Stimulated activated CD4-positive, alpha-beta T cell treated with anti-CD3 and anti-CD28 coated beads, Interleukin-4, amount 100 ng/mL, for 24 hours (primary cell): ENCODE measurements at places on chromosomes 16 and 17.

DNA sequence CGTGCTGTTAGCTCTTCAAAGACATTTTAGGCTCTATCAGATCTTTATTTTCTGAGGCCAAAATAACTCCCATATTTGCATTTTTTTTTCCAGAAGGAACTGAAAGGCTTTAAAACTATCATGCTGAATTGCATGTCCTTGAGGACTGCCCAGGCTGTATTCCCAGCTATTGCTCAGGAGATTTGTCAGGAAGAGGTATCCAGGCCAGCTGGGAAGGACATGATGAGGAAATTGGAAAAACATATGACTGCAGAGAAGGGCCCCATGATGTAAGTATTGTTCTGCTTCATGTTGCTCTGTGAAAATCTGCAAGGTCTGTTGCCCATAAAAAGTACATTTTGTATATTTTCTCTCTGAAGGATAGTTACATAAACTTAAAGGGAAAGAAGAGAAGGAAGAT, 5.7 kb downstream of the CDC6 start:
- no peak for DNase-seq

- peak; percentile 45 for DNase-seq
Observed at GRCh38 chr17:39225959-39226683, 376 bp upstream of the STAC2 start.

GRCh38 chr16:175011-175949, 1.2 kb upstream of the HBA1 start:
- no peak for DNase-seq

DNA sequence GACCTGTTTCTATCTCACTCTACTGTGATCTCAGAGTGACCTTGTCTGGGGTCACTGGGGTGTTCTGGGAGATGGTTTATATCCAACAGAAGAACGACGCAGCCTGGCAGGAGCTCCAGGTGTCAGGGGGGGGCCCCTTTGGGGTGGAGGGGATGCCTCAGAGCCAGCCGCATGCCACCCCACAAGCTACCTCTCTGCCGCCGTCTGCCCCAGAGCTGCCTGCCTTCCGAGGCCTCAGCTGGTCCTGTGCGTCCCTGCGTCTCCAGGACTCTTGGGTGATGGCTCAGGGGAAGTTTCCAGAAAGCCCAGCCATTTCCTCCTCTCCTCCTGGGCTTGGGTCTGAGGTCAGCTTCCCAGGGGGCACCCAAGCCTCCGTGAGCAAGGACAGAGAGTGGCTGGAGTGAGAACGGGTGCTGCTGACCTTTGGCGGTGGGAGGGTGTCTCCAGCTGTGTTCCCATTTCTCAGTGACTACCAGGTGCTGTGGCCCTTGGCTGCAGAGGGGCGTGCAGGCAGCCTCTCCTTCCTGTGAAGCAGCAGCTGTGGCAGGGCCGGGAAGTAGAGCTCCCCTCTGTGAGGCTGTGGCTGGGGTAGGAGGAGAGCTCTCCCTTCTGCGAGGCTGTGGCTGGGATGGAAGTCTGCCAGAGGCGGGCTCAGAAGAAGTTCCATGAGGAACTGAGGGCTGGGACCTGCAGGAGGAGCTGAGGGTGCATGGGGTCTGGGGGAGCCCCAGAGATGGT, 19.8 kb downstream of the JPH3 start:
- DNase-seq: no peak

DNA sequence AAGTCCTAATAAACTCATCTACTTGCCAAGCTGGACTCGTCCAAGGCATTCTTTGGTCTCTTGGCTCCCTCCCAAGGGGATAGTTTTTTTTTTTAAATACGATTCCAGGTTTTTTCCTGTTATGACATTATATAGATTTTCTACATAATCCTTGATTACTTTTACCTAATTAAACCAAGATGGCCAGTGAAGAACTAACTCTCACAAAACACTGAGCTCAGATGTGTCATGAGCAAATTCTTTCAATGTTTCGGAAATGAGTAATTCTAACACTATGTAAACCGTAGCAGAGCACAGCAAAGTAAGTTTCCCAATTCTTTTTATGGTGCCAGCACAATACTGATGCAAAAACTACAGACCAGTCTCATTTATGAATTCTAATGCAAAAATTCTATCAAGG, 1.8 kb downstream of the ZNF23 start:
- no peak for DNase-seq

GRCh38 chr16:10114409-10114808, 67.8 kb downstream of the GRIN2A start:
- no peak for DNase-seq

- no peak for DNase-seq
Observed at GRCh38 chr17:62929320-62929719, 36.7 kb upstream of the TANC2 start.

- no peak for DNase-seq
Observed at GRCh38 chr17:44247440-44247841, 20.5 kb downstream of the SLC4A1 start.

DNA sequence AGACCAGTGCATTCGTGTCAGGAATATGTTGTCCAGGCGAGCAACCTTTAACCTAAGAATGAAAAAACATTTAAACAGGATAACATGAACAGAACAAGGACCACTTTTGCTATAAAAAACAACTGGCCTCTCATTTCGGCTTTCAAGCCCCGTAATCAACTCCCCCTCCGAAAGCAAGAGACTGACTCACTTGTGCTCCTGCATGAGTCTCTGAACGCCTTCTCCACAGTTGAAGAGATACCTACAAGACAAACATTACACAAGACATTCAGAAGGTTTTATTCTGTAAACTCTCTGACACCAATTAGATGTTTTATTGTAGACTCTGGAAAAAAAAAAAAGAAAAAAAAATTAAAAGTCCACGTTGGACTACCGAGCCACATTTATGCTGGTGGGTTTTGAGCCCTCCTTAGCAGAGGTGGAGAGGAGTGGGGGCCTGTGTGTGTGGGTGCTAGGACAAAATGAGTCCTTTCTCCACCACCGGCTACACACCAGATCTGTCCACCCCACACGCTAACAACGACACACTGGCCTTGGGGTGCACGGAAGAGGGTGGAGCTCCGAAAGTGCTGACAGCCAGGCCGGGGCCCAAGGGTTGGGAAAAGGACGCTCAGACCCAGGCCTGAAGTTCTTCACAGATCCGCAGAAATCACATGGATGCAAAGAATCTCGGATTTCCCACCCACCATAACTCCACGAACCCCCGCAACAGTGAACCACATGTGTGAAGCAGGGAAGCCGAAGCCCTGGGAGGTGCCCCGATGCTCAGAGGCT, 759 bp downstream of the ELAC2 start:
- peak; percentile 9 for DNase-seq

- DNase-seq: no peak
Observed at GRCh38 chr16:64092271-64092670, 1029.6 kb downstream of the CDH11 start.

DNA sequence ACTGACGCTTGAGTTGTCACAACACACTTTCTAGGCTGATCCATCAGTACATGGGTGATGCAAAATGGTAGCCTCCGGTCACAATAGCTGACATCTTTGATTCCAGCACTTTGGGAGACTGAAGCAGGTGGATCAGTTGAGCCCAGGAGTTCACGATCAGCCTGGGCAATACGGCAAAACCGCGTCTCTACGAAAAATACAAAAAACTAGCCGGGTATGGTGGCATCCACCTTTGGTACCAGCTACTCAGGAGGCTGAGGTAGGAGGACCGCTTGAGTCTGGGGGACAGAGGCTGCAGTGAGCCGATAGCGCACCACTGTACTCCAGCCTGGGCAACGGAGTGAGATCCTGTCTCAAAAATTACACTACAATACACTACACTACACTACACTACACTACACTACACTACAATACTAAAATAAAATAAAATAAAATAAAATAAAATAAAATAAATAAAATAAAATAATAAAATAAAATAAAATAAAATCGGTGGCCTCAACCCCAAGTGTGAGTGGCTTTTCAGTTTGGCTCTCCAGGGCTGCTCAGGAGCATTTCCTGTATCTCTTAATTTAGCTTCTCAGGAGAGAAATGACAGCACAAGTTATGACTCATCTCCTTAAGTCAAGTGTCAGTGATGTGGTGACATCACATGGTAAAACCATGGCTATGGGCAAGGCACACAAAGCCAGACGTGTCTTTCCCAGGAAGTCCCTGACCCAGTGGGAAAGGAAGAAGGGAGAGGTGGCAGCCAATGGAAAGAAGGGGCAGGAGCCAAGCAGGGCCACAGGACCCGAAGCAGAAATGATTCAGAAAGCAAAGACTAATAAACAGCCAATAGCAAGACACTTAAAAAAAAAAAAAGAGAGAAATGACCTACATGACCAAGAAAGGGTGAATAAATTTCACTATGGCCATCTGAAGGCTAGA, 75.3 kb upstream of the TBC1D3K start:
- DNase-seq: no peak

DNA sequence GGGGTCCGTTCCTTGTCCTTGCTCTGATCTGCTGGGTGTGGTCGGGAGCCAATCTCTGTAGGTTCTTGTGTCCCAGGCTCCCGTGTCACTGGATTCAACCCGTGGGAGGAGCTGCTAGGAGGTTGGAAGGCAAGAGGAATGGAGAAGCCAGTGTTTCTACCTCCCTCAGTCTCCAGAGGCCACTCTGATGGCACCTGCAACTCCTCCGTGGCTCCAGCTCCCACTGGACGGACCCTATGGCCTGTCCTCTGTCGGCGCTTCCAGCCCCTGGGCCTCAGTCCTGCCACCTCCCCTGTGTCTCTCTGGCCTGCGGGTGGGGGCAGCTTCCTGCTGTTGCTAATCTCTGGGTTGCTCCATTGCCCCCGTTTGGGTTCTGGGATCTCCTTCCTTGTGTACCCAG, 71.1 kb downstream of the CMIP start:
- DNase-seq: no peak

- DNase-seq: no peak
Observed at GRCh38 chr16:5510819-5511370, 413.3 kb upstream of the EEF2KMT start.

GRCh38 chr16:89246903-89247733, 29.6 kb downstream of the ZNF778 start:
- DNase-seq: peak; percentile 95

DNA sequence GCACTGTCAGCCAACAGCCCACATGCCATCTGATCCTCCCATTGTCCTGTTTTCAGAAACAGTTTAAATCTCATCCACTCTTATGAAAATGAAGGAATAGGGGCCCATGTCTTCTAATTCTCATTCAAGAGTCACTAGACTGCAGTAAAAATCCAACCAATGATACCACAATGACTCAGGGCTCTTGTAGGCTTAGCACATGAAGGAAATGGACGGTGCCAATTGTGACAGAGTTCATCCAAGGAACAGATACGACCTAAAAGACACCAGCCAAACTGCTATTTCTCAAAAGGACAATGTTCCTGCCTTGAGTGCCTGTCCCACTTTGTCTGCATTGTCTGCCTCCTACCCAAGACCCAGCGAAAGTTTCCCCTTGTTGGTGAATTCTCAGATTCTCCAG, 204.8 kb upstream of the COX10 start:
- DNase-seq: no peak

GRCh38 chr17:17841601-17842025, 4.8 kb upstream of the SREBF1 start:
- DNase-seq: no peak

DNA sequence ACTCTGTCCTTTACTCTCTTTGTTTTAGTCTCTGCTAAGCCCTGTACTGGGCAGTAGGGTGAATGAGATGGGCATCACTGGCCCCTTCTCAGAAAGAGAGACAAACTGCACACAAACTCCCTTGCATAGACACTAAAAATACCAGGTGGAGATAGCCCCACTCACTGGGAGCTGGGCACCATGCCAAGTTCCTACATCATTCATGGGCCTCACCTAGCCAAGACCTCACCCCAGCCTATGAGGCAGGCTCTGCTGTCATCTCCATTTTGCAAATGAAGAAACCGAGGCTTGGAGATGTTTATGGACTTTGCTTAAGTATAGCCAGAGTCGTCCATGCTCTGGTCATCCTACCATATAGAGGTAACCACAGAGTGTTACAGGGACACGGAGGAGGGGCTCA, 499.8 kb upstream of the CDH11 start:
- DNase-seq: no peak

GRCh38 chr17:76887802-76888201, 19.6 kb downstream of the MGAT5B start:
- no peak for DNase-seq

DNA sequence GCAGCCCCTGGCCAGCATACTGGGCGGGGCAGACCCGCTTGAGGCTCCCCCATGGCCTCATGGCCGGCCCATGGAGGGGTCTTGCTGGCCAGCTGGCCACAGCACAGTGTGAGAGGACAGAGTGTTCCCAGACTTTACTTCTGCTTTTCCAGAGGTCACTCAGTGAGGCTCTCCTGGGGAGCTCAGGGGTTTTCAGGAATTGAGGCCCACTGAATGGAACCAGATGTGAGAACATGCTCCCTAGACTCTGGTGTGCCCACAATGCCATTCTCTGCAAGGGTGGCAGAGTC, 21.2 kb downstream of the ATP6V0D1 start:
- DNase-seq: no peak

DNA sequence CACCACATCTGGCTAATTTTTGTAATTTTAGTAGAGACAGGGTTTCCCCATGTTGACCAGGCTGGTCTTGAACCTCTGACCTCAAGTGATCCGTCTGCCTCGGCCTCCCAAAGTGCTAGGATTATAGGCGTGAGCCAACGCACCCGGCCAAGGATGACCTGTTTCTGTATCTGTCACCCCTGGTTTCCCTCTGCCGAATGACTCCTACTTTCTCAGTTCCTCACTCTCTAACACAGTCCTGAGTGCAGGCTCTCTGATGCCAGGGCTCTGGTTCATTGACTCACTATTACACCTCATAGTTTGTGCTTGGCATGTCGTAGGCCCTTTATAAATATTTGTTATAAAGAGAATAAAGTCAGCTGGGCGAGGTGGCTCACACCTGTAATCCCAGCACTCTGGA, 10.7 kb upstream of the PRPF8 start:
- no peak for DNase-seq

DNA sequence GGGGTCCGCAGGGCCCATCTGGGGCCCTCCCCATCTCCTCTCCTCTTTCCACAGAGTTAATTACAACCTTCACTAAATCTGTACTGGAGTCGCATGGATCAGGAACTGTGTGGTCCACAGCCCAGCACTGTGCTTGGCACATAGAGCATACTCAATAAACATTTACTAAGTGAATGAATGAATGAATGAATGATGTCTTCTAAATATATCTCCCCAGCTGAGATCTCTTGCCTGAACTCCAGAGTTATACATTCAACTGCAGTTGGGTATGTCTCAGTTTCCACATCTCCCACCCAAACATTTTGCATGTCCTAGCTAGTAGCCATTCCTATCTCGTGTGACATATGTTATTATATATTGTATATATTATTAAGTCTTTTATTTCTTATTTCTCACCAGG, 28.7 kb upstream of the IL21R start:
- no peak for DNase-seq

GRCh38 chr17:46877466-46877865, 26.1 kb downstream of the WNT9B start:
- DNase-seq: no peak

- DNase-seq: no peak
Observed at GRCh38 chr16:79808731-79809130, 208.2 kb upstream of the MAF start.

DNA sequence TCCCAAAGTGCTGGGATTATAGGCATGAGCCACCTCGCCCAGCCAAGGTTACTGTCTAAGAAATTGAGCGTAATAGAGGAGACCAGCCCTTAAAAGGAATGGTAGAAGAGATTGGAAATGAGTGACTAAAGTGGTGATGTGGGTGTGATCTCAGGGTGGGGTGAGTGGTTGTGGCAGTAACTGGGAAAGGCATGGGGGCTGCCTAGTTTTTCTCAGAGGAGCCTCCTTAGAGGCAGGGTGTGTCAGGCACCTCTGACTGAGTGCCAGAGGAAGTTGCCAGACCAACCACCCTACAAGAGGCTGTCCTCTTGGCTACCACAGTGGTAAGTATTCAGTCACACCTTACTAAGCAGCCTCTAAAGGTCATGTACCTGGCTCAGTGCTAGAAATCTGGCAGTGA, 8.9 kb downstream of the DUS2 start:
- DNase-seq: no peak

GRCh38 chr16:4814542-4815173, 12.2 kb upstream of the ROGDI start:
- DNase-seq: no peak
